ENCODE measurements at places on chromosomes 2 and 18.

- no peaks in the 10 kb centered on the region for H3K27me3 ChIP-seq
- no peaks in the 10 kb centered on the region for H3K4me1 ChIP-seq
- H3K4me3 ChIP-seq = no peak overlapping the region
Measured at GRCh38 chr18:31261792-31262582, 56.0 kb upstream of the DSG1 start.

GRCh38 chr2:152432206-152432653 lies 97.3 kb downstream of the FMNL2 start:
- DNase-seq = no peak
- no peaks in the 10 kb centered on the region for H3K27me3 ChIP-seq
- no peak overlapping the region for H3K27ac ChIP-seq
- H3K4me1 ChIP-seq = no peaks in the 10 kb centered on the region
- no peak overlapping the region for H3K4me3 ChIP-seq
- no peaks in the 10 kb centered on the region for H3K36me3 ChIP-seq

DNA sequence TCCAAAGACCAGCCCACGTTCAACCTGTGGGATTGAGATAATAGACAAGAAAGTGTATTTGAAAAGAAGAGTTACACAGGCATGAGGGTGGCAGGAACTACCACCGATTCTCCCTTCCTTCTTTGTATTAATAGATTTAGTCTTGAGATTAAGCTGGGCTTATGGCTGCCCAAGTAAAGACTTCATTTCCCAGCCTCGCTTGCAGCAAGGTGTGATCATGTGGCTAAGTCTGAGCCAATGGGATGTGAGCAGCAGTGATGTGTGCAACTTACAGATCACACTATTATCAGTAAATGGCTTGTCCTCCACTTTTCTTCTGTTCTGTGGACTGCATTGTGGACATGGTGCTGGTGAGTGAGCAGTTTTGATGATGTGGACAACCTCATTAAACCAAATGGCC lies 101.7 kb downstream of the POLR1A start:
- peaks cover 7% of the 10 kb centered on the region for H3K4me1 ChIP-seq
- H3K27me3 ChIP-seq = no peaks in the 10 kb centered on the region

DNA sequence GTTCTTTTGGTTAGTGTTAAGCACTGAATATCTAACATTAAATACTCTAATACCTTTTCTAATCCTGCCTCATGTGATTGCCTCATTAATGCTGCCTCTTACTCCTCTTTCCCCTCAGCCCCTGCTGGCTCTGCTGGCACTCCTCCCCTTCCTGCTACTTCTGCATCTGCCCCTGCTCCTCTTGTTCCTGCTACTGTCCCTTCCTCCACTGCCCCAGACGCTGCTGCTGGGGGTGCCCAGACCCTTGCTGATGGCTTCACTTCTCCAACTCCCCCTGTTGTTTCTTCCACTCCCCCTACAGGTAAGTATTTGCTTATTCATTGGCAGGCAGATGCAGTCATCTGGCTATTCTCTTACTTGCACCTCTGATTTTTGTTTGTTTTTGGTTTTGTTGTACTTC lies 68.5 kb downstream of the ABI2 start:
- no peaks in the 10 kb centered on the region for H3K27me3 ChIP-seq
- H3K27ac ChIP-seq = no peak overlapping the region
- no peak for DNase-seq
- no peak overlapping the region for H3K4me3 ChIP-seq
- H3K36me3 ChIP-seq = no peaks in the 10 kb centered on the region

DNA sequence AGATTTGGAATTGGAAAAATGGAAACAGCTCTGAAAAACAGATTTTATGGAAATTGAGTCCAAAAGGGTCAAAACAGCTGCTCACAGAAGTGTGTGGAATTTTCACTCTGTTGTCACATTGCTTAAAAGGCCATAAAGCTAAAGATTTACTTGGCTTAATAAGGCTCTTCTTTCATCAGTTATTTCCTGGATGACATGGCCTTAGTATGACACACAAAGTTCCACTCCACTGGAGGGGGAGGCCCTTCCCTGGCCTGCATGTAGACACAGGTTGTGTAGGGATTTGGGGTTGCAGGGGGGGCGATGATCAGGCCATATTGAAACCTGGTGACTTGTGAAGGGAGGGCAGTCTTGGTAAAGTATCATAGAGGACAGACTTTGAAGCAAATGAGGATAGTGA lies 34.0 kb downstream of the TMEM185B start:
- no peak overlapping the region for H3K4me3 ChIP-seq
- H3K27me3 ChIP-seq = no peaks in the 10 kb centered on the region
- no peak for DNase-seq
- H3K36me3 ChIP-seq = no peaks in the 10 kb centered on the region

DNA sequence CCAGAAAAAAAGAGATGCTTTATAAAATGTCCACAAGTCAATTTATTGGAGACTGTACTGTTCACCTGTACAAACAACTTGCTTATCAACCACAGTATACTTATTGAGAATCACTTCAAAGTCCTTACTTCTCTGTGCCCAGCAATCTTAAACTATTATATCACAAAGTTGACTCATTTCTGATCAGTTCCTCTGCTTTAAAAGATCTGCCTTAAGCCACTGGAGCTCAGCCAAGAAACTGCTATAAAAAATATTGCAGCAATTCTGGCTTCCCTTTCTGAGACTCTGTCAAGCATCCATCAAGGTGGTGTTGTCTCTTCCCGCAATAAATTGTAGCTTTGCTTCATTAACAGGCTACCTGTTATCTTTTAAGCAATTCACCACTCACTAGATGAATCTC lies 375.2 kb upstream of the SPHKAP start:
- no peak overlapping the region for H3K27ac ChIP-seq
- no peaks in the 10 kb centered on the region for H3K4me1 ChIP-seq
- no peaks in the 10 kb centered on the region for H3K36me3 ChIP-seq

DNA sequence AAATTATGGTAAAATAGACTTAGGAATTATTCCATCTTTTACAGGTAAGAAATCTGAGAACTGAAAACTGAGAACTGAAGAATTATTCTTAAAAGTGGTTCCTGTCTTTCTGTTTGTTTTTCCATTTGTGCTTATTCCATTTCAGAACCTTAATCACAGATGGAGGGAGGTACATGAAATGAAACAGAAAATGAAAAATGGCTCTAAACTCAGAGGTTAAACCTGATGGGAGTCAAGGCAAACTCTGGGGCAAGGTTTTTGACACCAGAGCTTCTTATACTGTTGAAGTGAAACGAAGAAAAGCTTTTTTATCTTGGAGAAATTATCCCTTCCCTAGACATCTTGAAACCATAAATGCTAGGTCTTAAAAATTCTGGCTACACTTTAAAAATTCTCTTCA lies 182.1 kb downstream of the ZNF804A start:
- no peak overlapping the region for H3K4me3 ChIP-seq
- no peak overlapping the region for H3K27ac ChIP-seq
